ENCODE measurements at places on chromosomes 5 and 9. TPM values are rescaled to one million over a fixed set of nuclear protein-coding genes. Genes with fewer than 3 reads are reported as not detected.

Gene SH3RF2
- total RNA-seq = not detected

DNA sequence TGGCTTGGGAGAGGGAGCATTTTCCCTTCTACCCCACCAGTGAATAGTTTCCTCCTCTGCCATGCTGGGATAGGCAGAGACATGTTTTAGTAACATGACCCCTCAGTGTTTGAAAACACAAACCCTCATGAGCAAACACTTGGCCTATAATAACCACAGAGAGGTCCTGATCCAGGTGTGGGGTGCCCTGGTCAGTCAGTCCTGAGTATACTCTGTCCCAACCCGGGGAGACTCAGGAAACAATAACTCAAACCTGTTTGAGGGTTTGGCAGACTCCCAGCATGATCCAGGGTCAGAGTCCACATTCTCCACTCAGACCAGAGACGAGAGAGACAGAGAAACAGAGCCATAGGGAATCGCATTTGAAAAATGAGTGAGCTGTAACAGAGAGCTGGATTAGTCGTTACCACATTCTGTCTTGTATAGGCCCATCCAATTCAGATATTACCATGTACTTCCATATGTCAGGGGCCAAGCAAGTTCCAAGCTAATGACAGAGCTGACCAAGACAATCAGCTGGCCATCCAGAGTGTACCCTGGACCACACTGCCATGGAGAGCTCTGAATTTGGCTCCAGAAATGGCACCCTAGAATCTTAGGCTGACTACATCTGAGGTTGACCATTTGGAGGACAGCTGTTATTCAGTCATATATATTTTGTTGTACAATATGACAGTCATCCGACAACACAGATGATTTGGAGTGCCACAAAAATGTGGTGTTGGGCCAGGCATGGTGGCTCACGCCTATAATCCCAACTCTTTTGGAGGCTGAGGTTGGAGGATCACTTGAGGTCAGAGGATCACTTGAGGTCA is 4.2 kb upstream of the CA9 start:
- DNase-seq = no peak

DNA sequence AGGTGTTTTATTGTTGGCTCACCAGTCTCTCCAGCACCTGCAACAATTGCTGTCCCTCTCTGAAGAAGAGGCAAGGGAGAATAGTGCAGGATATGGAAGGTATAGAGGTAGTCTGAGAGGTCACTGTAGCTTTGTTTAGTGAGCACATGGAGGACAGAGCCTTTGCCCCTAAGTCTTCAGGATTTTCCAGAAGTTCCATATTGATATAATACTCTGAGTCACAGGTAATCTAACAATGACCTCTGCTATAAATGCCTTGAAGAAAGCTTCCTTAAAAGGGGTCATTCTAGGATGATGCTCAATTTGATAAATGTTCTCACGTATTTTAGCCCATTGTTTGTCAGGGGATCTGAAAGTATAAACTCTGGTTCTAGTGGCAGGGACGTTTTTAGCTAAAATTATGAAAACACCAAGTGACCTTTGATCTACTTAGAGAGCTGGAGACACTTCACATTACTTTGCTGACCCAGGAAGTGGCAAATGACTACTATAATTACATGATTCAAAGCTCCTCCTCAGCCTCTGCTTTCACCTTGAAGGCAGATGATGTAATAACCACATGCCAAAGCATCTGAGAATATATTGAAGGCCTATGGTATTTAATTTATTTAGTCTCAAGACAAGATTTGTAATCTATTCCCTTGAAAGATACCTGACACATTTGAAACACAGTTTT is 366.9 kb upstream of the NUDT12 start:
- no peak for DNase-seq

GRCh38 chr9:31302620-31303418 is 1081.6 kb upstream of the ACO1 start:
- DNase-seq = no peak

DNA sequence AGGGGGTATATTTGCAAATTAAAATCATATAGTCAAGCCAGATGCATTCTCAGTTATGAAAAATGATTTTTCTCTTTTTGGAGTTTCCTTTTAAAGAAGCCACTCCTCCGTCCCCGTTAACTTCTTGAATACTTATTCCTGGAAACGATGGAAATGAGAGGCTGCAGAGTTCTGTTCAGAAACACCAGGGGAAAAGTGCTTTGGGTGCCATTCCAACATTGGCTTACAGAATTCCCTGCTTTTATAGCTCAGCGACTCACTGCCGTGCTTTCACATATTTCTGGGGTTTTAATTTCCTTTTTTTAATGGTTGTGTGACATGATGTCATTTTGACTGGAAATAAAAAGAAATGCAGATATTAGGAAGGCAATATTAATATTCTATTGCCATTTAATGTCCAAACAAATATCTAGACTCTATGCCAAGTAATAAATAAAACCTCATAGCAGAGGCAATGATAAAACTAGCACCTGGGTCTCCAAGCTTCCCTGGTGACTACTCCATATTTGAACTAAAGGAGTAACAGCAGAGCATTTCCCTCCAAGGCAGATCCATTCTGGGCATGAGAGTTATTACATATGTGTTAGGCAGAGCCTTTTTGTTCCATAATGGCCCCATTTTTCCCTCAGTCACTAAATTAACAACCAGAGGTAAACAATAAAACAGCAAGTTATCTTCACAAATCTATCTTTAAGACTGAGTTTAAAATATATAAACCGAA is 363.4 kb downstream of the EBF1 start:
- no peak for DNase-seq

Data from activated B cell treated with CpG ODN at 0.5 μM for 24 hours (primary cell).